ENCODE measurements at places on chromosomes 4 and X.

DNA sequence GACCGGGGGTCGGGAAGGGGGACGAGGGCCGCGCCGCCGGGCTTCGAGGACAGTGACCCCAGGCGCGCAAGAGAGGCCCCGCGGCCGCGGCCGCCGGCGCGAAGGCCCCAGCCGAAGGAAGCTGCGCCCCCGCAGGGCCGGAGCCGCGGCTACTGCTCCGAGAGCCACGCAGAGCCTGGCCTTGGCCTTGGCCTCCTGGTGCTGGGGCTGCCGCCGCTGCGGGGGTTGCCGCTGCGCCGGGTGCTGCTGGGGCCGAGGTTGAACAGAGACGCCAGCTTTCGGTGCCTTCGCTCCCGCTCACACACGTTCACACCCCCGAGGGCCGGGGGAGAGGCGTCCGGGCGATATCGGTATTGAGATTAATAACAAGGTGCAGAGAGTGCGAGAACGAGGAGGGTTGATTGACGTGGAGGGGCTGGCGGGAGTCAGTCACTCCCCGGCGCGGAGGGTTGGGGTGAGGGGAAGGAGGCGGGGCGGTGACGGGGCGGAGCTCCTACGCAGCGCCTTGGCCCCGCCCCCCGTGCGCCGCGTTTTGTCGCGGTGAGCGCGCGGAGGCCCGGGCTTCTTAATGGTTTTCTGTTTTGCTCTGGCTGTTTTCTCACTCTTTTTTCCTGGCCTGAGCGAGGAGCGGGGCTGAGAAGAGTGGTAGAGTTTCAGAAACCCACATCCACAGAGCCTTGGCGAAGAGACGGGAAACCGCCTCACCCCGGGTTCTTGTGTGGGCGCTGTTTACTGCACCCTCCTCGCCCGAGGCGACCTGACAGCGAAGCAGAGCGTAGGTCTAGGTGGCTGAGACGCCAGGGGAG, 878 bp upstream of the CNOT6L start:
- no peaks in the 10 kb centered on the region for H3K36me3 ChIP-seq
- H3K4me1 ChIP-seq, result peaks cover 62% of the 10 kb centered on the region
- peak; percentile 97 for DNase-seq

- H3K4me3 ChIP-seq, result no peak overlapping the region
- no peaks in the 10 kb centered on the region for H3K4me1 ChIP-seq
- no peaks in the 10 kb centered on the region for H3K27me3 ChIP-seq
- no peak overlapping the region for H3K27ac ChIP-seq
Measured at GRCh38 chr4:151948351-151949016, 187.7 kb upstream of the GATB start.

- DNase-seq, result no peak
- H3K27me3 ChIP-seq, result no peaks in the 10 kb centered on the region
- no peaks in the 10 kb centered on the region for H3K4me1 ChIP-seq
- H3K36me3 ChIP-seq, result no peaks in the 10 kb centered on the region
Measured at GRCh38 chr4:4627111-4627510, 85.3 kb upstream of the STX18 start.

GRCh38 chrX:149949743-149950436, 11.6 kb upstream of the EOLA2 start:
- no peak for DNase-seq
- peaks cover 4% of the 10 kb centered on the region for H3K36me3 ChIP-seq
- H3K4me1 ChIP-seq, result no peaks in the 10 kb centered on the region

DNA sequence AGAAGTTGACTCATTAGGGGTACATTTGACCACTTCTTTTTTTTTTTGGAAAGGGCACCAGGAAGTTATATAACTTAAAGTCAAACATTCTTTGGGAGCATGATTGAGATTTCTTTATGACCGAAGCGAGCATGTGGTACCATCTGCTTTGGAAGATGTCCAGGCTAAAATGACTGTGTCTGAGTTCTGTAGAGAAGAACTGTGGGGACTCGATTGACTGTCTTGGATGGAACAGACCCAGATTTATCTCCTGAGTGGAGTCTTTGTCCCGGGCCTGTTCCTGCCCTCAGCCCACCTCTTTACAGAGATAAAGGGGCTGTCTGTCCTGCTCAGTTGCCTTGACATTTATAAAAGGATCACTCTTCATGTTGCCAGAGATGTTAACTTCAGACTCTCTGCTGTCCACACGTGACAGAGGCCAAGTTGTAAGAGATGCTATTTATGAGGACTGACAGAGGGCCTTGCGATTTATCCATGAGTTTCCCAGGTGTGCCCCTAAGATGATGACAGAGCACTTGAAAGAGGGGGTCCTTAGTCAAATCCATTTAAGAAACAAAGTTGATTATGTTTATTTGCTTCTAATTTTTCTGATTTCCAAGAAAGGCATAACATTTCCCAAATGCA, 16.8 kb downstream of the SMIM20 start:
- H3K36me3 ChIP-seq, result no peaks in the 10 kb centered on the region
- no peak overlapping the region for H3K4me3 ChIP-seq
- H3K27me3 ChIP-seq, result no peaks in the 10 kb centered on the region
- no peak for DNase-seq
- H3K4me1 ChIP-seq, result peaks cover 5% of the 10 kb centered on the region

- DNase-seq, result no peak
- no peaks in the 10 kb centered on the region for H3K27me3 ChIP-seq
- H3K4me1 ChIP-seq, result peaks cover 36% of the 10 kb centered on the region
- no peak overlapping the region for H3K4me3 ChIP-seq
- peaks cover 3% of the 10 kb centered on the region for H3K36me3 ChIP-seq
- no peak overlapping the region for H3K27ac ChIP-seq
Measured at GRCh38 chr4:1851575-1852410, 4.2 kb downstream of the LETM1 start.

DNA sequence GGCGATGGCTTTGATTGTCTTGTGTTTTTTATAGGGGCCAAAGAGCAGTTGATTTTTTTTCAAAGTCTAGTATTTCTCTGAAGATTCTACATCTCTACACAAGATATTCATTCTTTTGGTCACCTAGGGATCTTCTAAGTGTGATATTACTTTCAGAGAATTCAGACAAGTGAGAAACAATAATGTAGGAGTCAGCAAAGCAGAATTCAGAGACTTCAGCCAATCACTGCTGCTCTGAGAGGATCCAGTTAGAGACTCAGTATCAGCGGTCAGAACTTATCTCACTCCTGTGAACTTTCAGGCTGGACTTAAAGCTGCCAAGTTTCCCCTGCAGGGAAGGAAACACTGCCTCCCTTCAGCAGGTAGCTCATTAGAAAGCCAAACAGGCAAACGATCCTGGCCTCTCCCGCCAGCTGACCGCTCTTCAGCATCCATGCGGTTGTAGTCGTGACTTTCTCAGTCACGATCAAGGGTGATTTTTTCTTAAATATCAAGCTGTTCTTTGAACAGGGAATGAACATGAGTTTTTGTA, 59.2 kb downstream of the NSUN7 start:
- DNase-seq, result no peak
- no peak overlapping the region for H3K4me3 ChIP-seq
- no peaks in the 10 kb centered on the region for H3K36me3 ChIP-seq
- H3K27me3 ChIP-seq, result no peaks in the 10 kb centered on the region
- no peaks in the 10 kb centered on the region for H3K4me1 ChIP-seq
- H3K27ac ChIP-seq, result no peak overlapping the region

GRCh38 chr4:100076753-100077152, 113.5 kb downstream of the DDIT4L start:
- no peaks in the 10 kb centered on the region for H3K27me3 ChIP-seq
- H3K27ac ChIP-seq, result no peak overlapping the region
- no peak for DNase-seq
- H3K36me3 ChIP-seq, result no peaks in the 10 kb centered on the region
- no peak overlapping the region for H3K4me3 ChIP-seq

DNA sequence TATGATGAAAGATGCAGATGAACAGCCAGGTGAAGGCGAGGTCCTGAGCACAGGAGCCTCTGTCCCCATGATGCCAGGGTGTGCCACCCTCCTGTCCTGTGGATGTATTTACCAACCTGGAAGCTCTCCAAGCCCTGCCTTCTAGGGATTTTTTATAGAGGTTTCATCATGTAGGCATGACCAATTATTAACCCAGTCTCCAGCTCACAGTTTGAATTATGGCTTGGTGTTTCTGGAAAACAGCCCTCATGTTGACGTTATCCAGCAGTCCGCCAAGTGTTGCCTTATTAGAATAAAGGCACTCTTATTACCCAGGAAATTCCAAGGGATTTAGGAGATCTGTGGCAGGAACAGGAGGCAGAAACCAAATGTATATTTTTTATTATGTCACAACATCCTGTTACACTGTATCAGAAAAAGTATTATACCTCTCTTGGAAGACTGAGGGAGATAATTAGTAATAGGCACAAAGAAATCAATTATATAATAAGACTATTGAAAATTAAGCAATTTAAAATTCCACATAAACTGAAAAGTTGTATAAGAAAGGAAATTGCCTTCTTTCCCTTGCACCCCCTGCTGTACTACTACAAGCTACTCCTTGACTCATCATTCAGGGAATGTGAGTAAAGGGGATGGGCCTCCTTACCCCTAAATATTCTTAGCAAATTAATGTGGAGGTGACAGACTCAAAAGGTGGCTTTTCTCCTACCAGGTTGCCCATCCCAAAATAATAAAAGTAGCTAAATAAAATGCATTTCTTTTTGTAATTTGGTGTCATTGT, 129.6 kb downstream of the ZNF330 start:
- no peak for DNase-seq
- no peak overlapping the region for H3K4me3 ChIP-seq
- H3K4me1 ChIP-seq, result no peaks in the 10 kb centered on the region
- no peaks in the 10 kb centered on the region for H3K27me3 ChIP-seq

DNA sequence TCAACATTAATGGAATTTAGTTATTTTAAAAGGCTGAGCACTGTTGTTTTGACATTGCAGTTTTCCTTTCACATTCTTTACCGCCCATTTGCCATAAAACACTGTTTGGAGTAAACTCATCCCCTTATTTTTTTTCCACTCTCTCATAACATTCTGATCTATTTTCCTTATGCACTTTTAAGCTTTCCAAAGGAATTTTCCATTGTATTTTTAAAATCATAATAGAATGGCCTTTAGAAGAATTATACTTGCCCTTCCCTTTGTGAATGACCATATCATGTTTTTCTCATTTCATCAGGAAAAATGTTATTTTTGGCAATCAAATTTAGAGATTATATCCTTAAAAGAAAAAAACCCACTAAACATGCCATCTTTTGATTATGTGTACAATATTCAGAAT, 1074.2 kb downstream of the STIM2 start:
- no peak overlapping the region for H3K4me3 ChIP-seq
- H3K4me1 ChIP-seq, result no peaks in the 10 kb centered on the region
- DNase-seq, result no peak
- no peaks in the 10 kb centered on the region for H3K36me3 ChIP-seq
- H3K27ac ChIP-seq, result no peak overlapping the region
- H3K27me3 ChIP-seq, result no peaks in the 10 kb centered on the region

GRCh38 chr4:151887031-151887815, 126.4 kb upstream of the GATB start:
- DNase-seq, result no peak
- no peaks in the 10 kb centered on the region for H3K27me3 ChIP-seq
- peaks cover 10% of the 10 kb centered on the region for H3K4me1 ChIP-seq
- no peaks in the 10 kb centered on the region for H3K36me3 ChIP-seq

GRCh38 chr4:148171596-148171995, 270.6 kb downstream of the NR3C2 start:
- peaks cover 12% of the 10 kb centered on the region for H3K4me1 ChIP-seq
- no peak for DNase-seq
- no peak overlapping the region for H3K27ac ChIP-seq
- no peaks in the 10 kb centered on the region for H3K27me3 ChIP-seq

DNA sequence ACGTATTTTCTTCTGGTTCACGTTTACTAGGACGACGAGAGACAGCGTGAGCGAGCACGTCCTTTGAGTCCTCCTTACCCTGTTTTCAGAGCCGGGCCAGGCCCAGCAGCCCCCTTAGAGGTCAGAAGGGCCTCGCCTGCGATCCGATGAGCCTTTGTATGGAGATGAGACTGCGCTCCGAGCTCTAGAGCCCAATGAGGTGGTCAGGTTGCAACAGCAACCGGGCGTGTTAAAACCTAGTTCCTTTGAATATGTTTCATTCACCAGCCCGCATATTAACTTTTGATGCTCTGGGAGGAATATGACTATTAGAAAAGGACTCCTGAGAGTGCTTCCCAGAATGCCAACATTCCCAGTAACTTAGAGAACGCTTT, 55.6 kb upstream of the TADA2B start:
- H3K4me1 ChIP-seq, result peaks cover 84% of the 10 kb centered on the region
- H3K27me3 ChIP-seq, result no peaks in the 10 kb centered on the region
- peaks cover 5% of the 10 kb centered on the region for H3K36me3 ChIP-seq
- peak overlapping the region; percentile 72 for H3K27ac ChIP-seq

- H3K4me1 ChIP-seq, result no peaks in the 10 kb centered on the region
- H3K36me3 ChIP-seq, result no peaks in the 10 kb centered on the region
- no peak overlapping the region for H3K27ac ChIP-seq
- H3K27me3 ChIP-seq, result no peaks in the 10 kb centered on the region
- DNase-seq, result no peak
Measured at GRCh38 chr4:65943076-65943475, 272.8 kb upstream of the EPHA5 start.

GRCh38 chrX:69556060-69557011, 52.2 kb downstream of the NALF2 start:
- H3K27ac ChIP-seq, result no peak overlapping the region
- H3K4me3 ChIP-seq, result no peak overlapping the region
- H3K36me3 ChIP-seq, result no peaks in the 10 kb centered on the region
- DNase-seq, result no peak
- no peaks in the 10 kb centered on the region for H3K27me3 ChIP-seq
- no peaks in the 10 kb centered on the region for H3K4me1 ChIP-seq

DNA sequence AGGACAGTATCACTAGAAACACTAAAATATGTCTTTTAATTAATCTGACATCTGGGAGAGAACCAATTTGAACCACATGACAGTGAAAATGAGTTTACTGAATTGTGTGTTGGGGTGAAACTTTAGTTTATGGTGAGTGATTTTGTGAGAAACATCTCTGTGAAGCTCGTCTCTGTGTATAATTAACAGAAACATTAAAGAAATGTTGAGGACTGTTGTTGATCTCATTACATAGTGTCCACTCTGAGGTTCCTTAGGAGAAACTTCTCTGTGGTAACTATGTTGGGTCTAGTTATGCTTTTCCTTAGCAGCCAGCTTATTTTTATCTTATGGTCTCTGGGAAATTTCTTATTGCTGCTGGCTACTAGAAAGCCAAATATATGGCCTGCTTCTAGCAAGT, 15.8 kb downstream of the FGF2 start:
- H3K4me3 ChIP-seq, result no peak overlapping the region
- H3K36me3 ChIP-seq, result no peaks in the 10 kb centered on the region
- DNase-seq, result no peak
- H3K27ac ChIP-seq, result no peak overlapping the region
- no peaks in the 10 kb centered on the region for H3K4me1 ChIP-seq
- H3K27me3 ChIP-seq, result no peaks in the 10 kb centered on the region

DNA sequence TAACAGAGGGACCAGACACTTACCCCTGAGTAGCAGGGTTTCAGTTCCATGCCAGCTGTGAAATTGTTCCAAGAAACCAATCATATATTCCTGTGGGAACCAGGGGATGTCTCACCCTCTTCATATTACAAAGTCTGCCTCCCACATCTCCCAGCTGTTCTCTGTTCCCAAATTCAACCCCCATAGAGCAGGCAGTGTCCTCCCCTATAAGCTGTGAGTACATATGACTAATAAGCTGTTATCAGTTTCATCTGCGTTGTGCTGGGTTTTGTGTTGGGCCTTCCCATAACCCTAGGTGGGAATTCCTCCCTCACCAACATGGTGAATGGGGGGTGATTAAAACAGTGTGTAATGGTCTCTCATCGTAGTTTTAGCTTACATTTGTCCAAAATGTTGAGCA, 41.0 kb downstream of the CEP44 start:
- no peaks in the 10 kb centered on the region for H3K27me3 ChIP-seq
- H3K27ac ChIP-seq, result no peak overlapping the region
- DNase-seq, result no peak
- H3K36me3 ChIP-seq, result no peaks in the 10 kb centered on the region
- no peak overlapping the region for H3K4me3 ChIP-seq

- H3K27ac ChIP-seq, result no peak overlapping the region
- no peak for DNase-seq
- no peaks in the 10 kb centered on the region for H3K4me1 ChIP-seq
- H3K27me3 ChIP-seq, result no peaks in the 10 kb centered on the region
- H3K36me3 ChIP-seq, result no peaks in the 10 kb centered on the region
Measured at GRCh38 chrX:11131146-11131545, 20.0 kb downstream of the HCCS start.
